ENCODE measurements at places on chromosomes 6 and 20. TPM values are rescaled to one million over a fixed set of nuclear protein-coding genes. Genes with fewer than 3 reads are reported as not detected.

Gene AURKA
- 99.7 TPM for total RNA-seq

Gene PTGIS
- total RNA-seq, result 1.8 TPM

Gene FOXF2
- total RNA-seq, result not detected

Gene KCNK16
- not detected for total RNA-seq

Gene PABPC1L
- total RNA-seq, result 61.5 TPM

Gene TCF21
- total RNA-seq, result not detected

Gene BPIFB4
- not detected for total RNA-seq

- DNase-seq, result peak; percentile 21
Measured at GRCh38 chr6:8064638-8065518, 689 bp upstream of the BLOC1S5 start.

DNA sequence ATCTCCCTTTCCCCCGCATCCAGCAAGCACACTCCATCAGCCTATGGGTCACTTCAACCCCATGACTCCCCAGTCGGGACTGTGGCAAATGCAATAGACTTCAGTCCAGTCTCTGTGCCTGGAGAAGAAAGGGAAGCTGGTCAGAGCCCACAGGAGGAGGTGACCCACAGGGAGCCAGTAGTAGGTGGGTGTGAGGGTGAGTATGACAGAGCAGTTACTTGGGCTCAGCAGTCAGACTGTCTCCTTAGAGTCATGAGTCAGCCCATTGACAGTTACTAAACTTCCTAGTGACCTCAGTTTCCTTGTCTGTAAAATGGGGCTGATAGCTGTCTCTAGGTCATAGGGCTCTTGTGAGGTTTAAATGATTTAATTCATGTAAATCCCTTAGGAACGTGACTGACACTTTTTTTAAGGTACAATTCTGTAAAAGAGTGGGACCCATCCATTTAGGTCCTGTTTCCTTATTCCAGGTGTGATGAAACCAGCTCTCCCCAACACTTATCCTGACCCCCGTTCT is 33.9 kb upstream of the HLA-C start:
- DNase-seq, result no peak

GRCh38 chr6:93624408-93624807 is 205.0 kb upstream of the EPHA7 start:
- no peak for DNase-seq

- DNase-seq, result no peak
Measured at GRCh38 chr6:93571346-93571745, 152.0 kb upstream of the EPHA7 start.

GRCh38 chr20:58751979-58752378 is 59.4 kb downstream of the NPEPL1 start:
- no peak for DNase-seq

- DNase-seq, result peak; percentile 75
Measured at GRCh38 chr6:148760568-148761526, 14.0 kb downstream of the UST start.

DNA sequence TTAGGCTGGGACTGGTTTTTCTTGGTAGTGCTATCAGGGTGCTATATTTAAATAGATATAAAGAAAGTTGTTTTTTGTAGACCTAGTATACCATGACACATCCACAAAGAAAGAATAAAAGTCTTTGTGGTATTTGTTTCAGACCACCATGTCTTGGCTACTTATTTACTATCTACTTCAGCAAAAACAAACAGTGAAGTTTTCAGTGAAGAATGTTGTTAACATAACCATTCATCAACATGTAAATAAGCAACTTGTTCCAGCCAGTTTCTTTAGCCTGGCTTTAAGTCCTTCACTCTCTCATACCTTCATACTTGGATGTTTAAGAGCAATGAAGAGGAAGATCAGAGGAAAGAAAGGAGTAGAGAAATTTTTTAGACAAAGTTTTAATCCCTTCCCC is 624.1 kb downstream of the CD109 start:
- no peak for DNase-seq

- no peak for DNase-seq
Measured at GRCh38 chr6:137222381-137222780, 3.2 kb upstream of the IFNGR1 start.

DNA sequence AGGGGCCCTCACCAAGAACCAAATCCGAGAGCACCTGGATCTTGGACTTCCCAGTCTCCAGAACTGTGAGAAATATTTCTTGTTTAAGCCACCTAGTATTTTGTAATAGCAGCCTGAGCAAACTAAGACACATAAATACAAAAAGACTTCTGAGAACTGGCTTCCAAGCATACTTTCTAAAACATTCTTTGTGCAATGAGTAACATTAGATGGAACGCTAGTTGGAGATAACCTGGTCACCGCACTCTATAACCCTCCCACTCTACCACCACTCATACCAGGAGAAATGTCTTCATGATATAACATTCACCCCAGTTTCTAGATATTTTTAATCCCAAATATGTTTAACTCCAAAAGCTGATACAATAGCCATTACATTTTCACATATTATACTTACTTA is 169.5 kb upstream of the THEMIS start:
- DNase-seq, result no peak

- DNase-seq, result no peak
Measured at GRCh38 chr6:131995917-131996316, 44.7 kb upstream of the CCN2 start.

- DNase-seq, result no peak
Measured at GRCh38 chr6:132218059-132218696, 183.1 kb downstream of the MOXD1 start.

DNA sequence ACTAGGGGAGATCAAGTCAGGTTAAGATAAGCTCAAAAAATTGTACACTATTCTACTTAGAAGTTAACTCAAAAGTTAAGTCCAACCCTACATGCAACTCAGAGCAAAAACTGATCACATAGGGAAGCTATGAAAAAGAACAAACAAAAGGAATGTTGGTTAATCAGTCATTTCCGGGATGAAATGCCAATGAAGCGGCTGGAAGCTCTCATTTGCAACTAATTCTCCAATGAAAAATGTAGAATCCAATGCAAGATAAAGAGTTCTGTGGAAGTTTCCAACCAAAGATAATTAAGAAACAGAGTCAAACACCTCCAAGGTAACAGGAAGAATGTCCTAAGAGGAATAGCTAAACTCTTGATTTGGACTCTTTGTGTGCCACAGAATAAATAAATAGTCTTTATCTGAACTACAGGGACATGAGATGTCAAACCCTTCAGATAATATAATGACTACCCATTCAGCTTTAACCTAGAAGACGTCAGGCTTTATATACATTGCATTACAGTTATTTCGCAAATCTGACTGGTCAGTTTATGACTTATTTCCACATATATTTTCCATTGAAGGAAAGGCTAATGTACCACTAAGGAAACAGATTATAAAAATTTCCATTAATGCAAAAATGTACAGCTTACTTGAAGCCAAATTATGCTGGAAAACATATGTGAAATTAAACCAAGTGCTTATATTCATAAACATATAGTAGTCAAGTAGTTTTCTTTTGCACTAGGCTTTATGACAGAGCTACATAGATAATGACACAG is 48.0 kb upstream of the DST start:
- DNase-seq, result no peak

- DNase-seq, result no peak
Measured at GRCh38 chr6:91660893-91661292, 1074.0 kb upstream of the MAP3K7 start.

DNA sequence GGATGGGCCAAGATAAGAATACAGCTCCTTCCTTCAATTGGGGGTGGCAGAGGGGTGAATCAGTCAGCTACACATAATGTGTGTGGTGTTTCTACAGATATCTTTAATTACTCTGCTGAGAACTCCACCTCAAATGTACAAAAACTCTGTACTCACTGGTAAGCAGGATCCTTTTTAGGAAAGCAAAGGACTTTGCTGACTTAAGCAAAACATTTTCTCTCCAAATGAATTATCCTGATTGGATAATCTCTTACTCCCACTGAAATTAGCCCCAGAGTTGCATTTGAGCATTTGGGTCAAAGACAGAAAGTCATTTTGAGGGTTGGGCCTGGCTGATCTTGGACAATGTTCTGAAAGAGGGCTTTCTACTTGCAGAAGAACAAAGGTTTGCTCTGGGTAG is 13.4 kb downstream of the HLA-G start:
- DNase-seq, result no peak

- DNase-seq, result no peak
Measured at GRCh38 chr6:94270091-94270948, 851.0 kb upstream of the EPHA7 start.

Data from activated CD4-positive, alpha-beta memory T cell treated with anti-CD3 and anti-CD28 coated beads for 36 hours (primary cell).